CD14-positive monocyte (primary cell): ENCODE measurements at places on chromosomes 3 and 15.

DNA sequence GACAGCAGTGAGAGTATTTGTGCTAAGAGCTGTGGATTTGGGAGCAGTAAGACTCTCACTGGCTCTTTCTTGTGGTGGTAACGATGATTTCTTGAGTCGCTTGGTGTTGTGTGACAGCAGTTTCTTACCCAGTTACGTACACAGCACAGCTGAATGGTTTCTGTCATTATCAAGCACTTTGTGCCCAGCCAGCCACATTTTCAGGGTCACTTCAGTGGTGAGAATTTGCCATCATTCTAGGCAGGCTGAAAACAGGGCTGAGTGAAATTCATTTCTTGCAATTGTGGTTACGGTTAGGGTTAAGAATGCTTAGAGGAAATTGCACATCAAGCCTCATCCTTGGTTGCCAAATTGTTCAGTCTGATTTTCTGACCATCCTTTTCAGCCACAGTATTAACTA is 130.1 kb downstream of the RYR3 start:
- no peak for DNase-seq

- no peak for DNase-seq
These were observed 81.8 kb downstream of the IQSEC1 start for GRCh38 chr3:12991481-12991837.

DNA sequence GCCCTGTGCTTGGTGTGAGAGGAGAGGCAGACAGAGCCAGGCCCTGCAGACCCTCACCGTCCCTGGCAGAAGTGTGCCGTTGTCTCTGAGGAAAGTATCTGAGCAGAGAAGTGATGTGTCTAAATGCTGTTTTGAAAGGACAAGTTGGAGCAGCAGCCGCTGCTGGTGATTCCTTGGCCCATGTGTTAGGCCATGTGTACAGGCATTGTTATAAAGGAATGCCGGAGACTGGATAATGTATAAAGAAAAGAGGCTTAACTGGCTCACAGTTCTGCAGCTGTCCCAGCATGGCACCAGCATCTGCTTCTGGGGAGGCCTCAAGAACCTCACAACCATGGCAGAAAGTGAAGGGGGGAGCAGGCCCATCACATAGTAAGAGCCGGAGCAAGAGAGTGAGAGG is 334.6 kb upstream of the ATP10A start:
- DNase-seq = no peak

DNA sequence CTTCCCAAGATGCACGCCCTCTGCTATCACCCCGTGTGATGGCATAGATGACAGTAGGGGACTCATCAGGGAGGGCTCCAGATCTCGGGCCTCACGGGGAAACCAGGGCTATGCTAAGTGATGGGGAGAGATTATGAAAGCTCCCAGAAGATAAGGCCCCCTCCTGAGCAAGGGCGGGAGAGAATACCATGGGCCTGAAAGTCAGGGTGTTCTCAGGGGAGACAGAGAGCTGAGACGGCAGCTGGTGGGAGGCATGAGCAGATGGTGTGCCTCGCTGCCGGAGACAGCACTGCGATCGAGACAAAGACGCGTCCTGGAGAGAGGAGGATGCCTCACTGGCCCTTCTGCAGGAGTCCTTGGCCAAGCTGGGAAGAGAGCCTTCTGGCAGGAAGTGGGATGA is 106.5 kb upstream of the ADPGK start:
- DNase-seq = no peak

GRCh38 chr3:45980229-45980813 is 15.3 kb downstream of the FYCO1 start:
- no peak for DNase-seq

- DNase-seq = no peak
These were observed 513.9 kb upstream of the CADM2 start for GRCh38 chr3:84444726-84445521.

GRCh38 chr3:10560060-10560861 is 54.9 kb upstream of the ATP2B2 start:
- no peak for DNase-seq

GRCh38 chr3:140377644-140378043 is 300.2 kb upstream of the TRIM42 start:
- DNase-seq = no peak
